ENCODE measurements at places on chromosomes 6 and 20.

- DNase-seq = no peak
Observed at GRCh38 chr6:33627876-33628275, 6.8 kb downstream of the ITPR3 start.

- no peak for DNase-seq
Observed at GRCh38 chr20:52724541-52724940, 247.6 kb upstream of the TSHZ2 start.

DNA sequence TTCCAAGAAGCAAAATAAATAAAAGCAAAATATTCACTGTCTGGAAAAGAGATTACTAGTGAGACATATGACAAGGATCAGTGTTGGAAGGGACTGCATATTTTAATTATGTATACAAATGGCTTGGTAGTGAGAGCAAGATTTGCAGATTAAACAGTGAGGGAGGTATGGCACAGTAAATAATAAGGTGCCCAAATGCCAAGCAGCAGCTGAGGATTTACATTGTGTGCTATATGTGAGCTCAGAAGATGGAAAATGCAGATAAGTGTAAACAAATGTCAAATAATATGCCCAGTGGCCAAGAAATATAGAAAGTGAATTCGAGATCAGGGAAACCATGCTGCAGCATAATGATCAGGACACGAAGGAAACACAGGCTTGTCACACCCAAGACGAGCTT is 173.8 kb upstream of the NRSN1 start:
- no peak for DNase-seq

DNA sequence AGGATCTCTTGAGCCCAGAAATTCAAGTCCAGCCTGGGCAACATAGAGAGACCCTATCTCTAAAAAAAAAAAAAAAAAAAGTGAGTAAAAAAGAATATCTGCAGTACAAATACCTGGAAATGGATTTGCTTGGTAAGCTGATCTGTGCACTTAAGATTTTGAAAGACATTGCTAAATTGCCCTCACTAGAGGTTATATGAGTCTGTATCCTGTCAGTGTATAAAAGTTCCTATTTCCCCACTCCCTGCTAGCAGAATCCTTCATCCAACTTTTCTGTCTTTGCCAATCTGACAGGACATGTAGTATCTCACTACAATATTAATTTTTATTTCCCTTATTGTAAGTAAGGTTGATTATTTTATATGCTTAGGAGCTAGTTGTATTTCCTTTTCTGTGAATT is 36.1 kb downstream of the BICRAL start:
- DNase-seq = no peak

GRCh38 chr6:53382421-53382820 is 33.7 kb upstream of the ELOVL5 start:
- no peak for DNase-seq

GRCh38 chr6:13863699-13864155 is 49.4 kb upstream of the MCUR1 start:
- no peak for DNase-seq

Measured in GOT3 (cell line).